Stimulated activated CD4-positive, alpha-beta T cell treated with anti-CD3 and anti-CD28 coated beads, Interleukin-12 subunit alpha, Interleukin-12 subunit beta, amount 100 ng/mL, for 24 hours (primary cell): ENCODE measurements at places on chromosomes 4 and X.

GRCh38 chrX:68433155-68433980 lies at the start of gene OPHN1:
OPHN1 (minus strand) TSS chrX:68433495; CDS start chrX:68433020, 475 bp downstream.
- DNase-seq: peak; percentile 10

DNA sequence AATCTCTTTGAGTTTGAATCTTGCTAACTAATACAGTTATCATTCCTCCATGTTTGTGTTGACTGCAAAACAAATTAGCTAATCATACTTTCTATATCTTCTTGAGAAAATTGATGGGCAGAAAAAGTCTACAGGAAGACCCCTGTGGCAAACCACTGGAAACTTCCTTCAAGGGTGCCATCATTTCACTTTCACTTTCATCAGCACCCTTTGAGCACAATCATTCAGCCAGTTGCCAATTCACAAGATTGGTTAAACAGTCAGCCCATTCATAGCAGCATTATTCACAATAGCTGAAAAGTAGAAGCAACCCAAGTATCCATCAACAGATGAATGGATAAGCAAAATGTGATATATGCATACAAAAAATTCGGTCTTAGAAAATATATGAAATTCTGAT lies 101.5 kb downstream of the CCDC160 start:
- DNase-seq: no peak

- no peak for DNase-seq
Observed at GRCh38 chr4:40514497-40514951, 115.1 kb downstream of the RBM47 start.

DNA sequence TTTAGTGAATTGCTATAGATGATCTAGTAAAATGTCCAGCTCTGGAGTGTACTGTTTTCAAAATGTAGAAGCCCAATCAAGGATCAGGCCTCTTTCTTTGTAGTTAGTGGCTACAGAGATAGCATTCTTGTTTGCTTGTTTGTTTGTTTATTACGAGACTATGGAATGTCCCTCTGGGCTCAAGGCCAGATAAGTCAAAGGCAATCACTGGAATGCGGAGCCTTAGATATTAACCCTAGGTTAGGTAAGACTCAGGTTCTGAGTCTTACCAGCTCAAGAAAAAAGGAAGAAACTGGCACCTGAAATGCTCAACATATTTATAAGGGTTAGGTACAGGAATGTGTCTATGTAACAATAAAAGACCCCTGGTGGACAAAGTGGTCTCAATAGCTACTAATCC lies 261.5 kb downstream of the SLC7A11 start:
- DNase-seq: no peak

DNA sequence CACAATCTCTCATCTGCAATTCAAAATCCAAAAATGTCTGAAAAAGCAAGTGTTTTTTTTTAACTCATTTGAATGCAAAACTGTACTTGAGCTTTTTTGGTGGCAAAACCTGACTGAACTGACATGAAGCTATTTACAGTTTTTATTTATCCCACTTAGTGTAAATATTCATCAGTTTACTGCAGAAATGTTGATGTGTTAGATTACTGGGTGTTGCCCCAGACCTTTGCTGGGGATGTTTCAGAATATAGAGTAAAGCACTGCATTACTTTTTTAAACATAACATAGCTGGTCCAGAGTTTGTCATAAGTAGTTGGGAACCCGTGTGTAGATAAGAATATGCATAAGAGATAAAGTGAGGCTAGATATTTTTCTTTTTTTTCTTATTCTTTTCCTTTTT lies 27.3 kb downstream of the PTPN13 start:
- DNase-seq: no peak

GRCh38 chrX:1011691-1012283 lies 200.7 kb downstream of the CRLF2 start:
- DNase-seq: no peak

DNA sequence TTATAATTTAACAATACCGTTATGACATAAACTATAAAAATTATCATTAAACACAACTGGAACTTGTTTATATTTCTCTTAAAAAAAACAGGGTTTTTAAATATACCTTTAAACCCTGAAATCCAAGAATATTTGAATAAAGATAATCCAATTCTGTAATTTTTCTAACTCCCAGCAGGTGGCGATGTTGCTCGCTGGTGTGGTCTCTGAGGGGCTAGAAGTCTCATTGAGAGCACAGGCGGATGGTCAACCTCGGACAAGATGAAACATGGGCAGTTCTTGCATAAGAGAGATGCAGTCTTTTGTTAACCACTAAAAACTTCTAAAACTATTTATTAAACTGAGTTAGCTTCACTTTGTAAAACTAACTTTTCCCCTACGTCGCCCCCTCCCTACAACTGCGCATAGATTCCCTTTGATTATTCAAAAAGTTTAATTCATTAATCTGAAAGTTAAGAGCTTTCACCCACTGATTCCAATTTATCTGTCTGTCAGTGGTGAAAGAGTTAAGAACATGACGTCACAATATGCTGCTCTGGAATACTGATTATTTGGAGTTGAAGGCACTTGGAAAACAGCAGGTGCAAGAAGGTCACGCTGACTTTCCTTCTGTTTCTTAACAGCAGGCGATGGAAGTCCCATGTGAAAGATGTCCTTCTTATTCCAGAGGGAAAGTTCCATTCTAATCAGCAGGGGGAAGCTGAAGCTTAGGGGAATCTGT lies 29.5 kb downstream of the DMP1 start:
- peak; percentile 8 for DNase-seq

DNA sequence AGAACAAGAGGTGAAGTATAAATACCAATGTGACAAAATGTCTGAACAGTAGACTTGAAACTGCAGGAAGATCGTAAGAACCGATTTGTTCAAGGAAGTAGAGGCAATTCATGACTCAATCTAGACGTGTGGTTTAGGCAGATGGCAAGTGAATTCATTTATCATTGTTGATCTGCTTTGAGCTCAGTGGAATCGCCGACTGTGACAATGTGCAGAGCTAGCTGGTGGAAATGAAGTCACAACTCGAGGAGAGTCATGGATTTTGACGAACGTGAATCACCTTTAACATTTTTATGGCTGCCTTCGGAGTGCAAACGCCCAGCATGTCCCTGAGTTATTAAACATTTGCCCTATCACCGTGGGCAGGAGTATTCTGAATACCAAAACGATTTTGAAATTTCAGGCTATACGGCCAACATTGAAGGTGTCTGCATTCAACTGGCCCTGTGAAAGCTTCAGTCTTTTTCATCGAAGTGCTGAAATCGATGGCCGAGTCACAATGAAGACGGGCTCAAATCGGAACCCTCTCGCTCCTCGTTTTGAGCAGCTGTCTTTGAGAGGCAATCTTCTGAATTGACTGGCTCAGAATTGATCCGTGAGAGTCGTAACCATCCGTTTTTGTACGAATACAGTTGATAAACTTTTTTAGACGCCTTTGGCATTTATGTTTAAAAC lies 689 bp upstream of the OGT start:
- DNase-seq: no peak

- DNase-seq: no peak
Observed at GRCh38 chr4:118033148-118034052, 886 bp upstream of the NDST3 start.

GRCh38 chr4:39994406-39994805 lies 16.7 kb upstream of the PDS5A start:
- no peak for DNase-seq

DNA sequence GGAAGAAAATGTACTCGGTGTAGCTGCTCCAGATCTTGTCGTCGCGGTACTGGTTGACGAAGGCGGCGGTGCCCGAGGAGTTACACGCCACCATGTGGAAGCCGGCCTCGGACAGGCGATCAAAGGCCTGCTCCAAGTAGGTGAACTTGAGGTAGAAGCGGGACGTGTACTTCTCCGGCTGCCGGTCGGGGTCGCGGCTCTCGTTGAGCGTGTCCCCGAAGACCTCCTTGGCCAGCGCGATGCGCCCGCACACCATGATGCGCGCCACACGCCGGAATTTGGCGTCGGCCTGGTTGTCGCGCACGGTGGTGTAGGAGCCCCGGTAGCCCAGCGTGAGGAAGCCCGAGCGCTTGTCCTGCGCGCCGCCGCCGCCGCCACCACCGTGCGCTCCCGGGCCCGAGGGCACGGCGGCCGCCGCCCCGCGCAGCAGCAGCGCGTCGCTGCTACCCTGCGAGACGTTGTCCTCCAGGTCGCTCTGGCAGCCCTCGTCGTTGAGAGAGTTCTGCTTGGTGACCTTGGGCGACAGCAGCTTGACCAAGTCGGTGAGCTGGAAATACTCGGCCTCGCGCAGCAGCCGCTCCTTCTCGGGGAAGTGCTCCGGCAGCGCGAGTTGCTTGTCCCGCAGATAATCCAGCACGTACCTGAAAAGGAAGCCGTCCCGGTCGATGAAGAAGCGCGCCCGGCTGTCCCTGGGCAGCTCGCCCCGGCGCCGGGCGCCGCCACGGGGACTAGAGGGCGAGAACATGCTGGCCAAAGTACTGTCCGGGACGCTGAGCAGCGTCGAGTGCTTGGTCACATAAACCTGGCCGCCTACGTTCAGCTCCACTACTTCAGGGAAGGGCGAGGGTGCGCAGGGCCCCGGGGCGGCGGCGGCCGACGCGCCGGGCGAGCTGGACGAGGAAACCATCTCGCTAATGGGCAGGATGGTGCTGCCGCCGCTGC lies 775 bp downstream of the KCTD8 start:
- DNase-seq: no peak

- DNase-seq: no peak
Observed at GRCh38 chr4:67333664-67334063, 211.6 kb downstream of the CENPC start.

- no peak for DNase-seq
Observed at GRCh38 chr4:125115941-125116340, 198.8 kb upstream of the FAT4 start.

- DNase-seq: no peak
Observed at GRCh38 chr4:162797108-162797507, 369.6 kb downstream of the NAF1 start.

GRCh38 chrX:20663336-20663735 lies 396.6 kb upstream of the RPS6KA3 start:
- DNase-seq: no peak

- no peak for DNase-seq
Observed at GRCh38 chr4:151541389-151542071, 132.6 kb downstream of the FHIP1A start.

DNA sequence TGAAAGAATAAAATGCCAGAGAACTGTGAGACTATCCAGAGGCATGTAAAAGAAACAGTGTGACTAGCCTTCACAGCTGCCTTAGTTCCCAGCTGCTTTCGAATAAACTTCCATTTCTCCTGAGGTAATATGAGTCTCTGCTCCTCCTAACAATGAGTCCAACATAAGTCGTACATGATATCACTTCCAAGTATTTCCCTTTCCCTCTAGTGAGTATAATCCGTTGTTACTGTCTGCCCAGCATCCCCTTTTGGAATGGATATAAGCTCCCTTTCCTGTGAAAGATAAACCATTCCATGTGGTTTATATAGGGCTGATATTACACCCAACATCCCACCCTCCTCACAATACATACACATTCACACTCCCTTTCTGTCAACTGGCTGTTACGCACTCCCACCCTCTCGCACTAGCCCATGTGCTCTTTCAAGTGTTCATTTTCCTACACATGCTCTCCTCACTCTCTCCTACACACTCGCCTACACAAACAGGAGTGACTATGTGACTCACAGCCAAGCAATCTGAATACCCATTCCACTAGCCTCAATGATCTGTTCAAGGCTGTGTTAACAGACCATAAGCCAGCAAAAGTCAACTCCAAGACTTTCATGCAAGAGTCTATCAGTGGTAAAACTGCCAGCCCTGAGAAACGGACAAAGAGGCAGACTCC lies 5.0 kb downstream of the NAF1 start:
- DNase-seq: peak; percentile 4

- no peak for DNase-seq
Observed at GRCh38 chrX:85905851-85906250, 141.5 kb downstream of the CHM start.

DNA sequence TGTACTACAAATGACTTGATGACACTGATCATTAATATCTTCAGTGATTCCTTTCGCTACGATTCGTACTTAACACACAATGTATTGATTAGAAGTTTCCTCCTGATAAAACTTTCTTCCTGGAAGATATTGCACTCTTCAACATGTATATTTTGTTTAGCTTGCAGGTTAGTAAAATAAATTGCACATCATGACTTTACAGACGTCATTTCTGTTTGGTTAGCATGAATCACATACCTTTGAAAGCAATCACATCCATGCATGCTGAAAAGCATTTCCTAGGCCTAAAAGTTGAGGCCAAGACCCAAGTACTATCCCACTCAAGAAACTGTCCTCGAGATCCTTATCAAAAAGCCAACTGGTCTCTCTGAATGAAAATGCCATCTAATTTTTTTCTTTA lies 1841.0 kb upstream of the PCDH7 start:
- DNase-seq: no peak

DNA sequence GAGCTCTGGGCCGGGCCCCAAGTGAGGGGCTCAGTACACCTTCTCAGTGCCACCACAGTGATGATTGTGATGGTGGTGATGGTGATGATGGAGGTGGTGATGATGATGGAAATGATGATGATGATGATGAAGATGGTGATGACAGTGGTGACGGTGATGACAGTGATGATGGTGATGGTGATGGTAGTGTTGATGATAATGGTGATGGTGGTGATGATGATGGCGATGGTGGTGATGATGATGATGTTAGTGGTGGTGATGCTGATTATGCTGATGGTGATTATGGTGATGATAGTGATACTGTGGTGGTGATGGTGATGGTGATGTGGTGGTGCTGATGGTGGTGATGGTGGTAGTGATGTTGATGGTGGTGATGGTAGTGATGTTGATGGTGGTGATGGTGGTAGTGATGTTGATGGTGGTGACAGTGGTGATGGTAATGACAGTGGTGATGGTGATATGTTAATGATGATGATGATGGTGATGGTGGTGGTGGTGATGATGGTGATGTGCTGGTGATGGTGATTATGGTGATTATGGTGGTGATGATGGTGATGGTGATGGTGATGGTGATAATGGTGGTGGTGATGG lies 29.9 kb downstream of the HMX1 start:
- no peak for DNase-seq

GRCh38 chr4:132991111-132991510 lies 158.0 kb upstream of the PCDH10 start:
- no peak for DNase-seq

- no peak for DNase-seq
Observed at GRCh38 chr4:4675641-4676040, 133.8 kb upstream of the STX18 start.

DNA sequence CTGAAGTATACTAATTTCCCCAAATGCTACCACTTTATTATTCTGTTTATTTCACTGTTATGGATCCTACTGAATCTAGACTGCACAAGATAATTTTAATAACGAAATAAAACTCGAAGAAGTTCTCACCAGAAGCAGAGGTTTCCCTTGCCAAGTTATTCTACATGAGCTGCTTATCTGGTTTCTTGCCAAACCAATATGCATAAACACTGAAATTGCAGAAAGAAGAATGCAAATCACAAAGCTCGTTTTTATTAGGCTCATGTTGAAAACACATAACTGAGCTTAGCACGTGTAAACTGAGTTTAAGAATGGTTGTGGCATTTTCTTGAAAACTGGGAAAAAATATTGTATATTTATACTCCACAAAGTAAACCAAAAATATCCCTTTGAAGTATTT lies 35.9 kb downstream of the GRID2 start:
- DNase-seq: no peak

- DNase-seq: no peak
Observed at GRCh38 chr4:140149846-140150635, 3.9 kb downstream of the MAML3 start.

GRCh38 chr4:21387683-21388082 lies 560.9 kb downstream of the KCNIP4 start:
- DNase-seq: no peak
